ENCODE measurements at places on chromosomes 5 and 9. TPM values are rescaled to one million over a fixed set of nuclear protein-coding genes. Genes with fewer than 3 reads are reported as not detected.

DNA sequence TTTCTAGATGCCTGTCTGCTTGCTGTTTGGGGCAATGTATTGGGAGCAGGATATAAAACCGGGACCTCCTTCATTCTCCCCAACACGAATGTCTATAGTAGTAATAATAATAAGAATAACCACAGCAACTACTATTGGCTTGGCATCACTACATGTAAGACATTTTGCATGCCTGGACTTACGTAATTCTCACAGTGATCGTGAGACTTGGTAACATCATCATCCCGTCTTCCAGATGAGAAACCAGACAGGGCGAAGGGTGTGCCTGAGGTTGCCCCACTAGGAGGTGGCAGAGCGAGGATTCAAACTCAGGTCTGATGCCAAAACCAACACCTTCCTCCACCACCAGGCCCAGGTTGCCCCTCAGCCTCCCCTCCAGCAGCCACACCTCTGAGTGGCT, 185.1 kb downstream of the RGS3 start:
- no peak for DNase-seq

DNA sequence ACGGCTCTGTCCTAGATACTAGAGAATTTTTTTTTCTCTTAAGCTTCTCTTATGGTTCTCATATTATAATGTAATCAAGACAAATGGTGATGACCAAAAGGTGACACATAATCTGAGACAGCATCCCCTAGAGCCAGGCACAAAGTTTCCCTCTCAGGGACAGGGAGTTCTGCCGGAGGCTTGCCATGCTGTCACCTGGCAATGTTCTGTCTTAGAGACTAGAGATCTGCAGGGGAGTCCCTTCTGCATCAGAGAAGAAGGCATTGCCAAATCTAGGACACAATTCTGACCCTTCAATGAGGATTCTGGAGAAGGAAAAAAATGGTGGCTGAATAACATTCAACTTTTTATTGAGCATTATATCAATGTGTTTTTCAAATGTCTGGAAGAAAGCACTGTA, 261.2 kb upstream of the TRPC7 start:
- no peak for DNase-seq

DNA sequence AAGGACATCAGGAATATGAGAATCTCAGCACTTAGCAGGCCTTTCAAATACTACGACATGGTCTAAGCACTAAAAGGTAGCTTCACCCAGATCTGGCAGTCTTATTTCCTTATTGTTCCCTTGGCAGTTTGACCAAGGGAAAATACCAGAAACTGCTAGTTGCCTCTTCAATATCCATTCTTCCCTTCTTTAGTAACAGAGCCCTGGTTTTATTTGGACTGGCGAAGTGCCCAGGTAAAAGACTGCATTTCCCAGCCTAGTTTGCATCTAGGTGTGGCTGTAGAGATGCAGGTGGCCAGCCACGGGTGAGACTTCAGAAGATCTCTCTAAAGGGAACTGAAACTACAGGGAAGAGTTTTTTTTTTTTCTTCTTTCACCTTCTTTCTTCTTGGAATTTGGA, 21.6 kb downstream of the DMRT2 start:
- no peak for DNase-seq

Gene GRM6
- polyA plus RNA-seq = 0.52 TPM

Gene STING1
- polyA plus RNA-seq = 24.7 TPM

DNA sequence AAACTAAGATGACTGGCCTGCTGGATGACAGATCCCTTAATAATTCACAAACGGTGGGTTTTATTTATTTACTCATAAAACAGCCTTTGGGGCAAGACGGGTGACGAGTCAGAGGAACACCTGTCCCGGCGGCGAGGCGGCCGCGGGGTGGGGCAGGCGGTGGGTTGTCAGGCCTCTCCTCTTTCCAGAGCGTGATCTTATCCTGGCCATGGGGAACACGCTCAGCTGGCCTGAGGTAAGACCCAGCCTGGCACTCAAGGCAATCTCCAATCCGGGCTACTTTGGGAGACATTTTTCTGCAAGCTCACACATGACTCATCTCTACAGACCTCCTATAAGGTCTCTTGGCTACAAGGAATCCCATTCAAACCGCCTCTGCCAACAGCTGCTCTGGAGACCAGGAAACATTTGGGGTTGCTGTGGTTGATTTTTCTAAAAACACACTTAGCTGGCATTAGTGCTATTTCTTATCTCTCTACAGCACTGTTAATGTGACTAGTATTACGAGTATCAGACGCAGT, 6.3 kb downstream of the RAPGEF1 start:
- DNase-seq = no peak

Gene SLC34A3
- 6.0 TPM for polyA plus RNA-seq

Gene CDH6
- 63.4 TPM for polyA plus RNA-seq

Gene SPATA9
- polyA plus RNA-seq = 1.8 TPM

- DNase-seq = no peak
Observed at GRCh38 chr5:56589481-56589860, 225.9 kb upstream of the MAP3K1 start.

Gene SYK
- polyA plus RNA-seq = 33.3 TPM

- no peak for DNase-seq
Observed at GRCh38 chr5:104400941-104401340, 838.4 kb upstream of the NUDT12 start.

DNA sequence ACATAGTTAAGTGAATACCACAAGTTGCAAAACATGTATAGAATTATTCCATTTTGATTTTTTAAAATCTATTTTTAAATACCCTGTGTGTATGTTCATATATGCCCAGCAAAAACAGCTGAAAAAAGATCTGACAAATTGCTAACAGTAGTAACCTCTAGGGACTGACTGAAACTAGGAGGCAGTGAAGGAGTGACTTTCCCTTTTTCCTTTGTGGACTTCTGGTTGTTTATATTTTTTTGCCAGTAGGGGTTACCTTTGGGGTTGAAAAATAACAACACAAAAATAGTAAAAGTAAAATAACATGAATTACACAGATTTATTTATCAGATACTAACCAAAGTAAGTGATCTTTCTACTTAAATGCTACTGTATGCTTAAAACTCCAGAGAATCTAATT, 2.9 kb downstream of the MEGF9 start:
- DNase-seq = no peak

Gene OR1J2
- not detected for polyA plus RNA-seq

DNA sequence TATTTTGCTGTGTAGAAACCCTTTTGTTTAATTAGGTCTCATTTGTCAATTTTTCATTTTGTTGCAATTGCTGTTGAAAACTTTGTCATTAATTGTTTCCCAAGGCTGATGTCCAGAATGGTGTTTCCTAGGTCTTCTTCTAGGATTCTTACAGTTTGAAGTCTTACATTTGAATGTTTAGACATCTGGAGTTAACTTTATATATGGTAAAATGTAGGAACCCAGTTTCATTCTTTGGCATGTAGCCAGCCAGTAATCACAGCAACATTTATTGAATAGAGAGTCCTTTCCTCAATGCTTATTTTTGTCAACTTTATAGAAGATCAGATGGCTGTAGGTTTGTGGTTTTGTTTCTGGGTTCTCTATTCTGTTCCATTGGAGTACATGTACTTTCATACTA, 1290.8 kb upstream of the CDH9 start:
- DNase-seq = no peak

Gene ITGA1
- polyA plus RNA-seq = 51.1 TPM

- DNase-seq = no peak
Observed at GRCh38 chr9:71819115-71819739, 50.9 kb upstream of the CEMIP2 start.

DNA sequence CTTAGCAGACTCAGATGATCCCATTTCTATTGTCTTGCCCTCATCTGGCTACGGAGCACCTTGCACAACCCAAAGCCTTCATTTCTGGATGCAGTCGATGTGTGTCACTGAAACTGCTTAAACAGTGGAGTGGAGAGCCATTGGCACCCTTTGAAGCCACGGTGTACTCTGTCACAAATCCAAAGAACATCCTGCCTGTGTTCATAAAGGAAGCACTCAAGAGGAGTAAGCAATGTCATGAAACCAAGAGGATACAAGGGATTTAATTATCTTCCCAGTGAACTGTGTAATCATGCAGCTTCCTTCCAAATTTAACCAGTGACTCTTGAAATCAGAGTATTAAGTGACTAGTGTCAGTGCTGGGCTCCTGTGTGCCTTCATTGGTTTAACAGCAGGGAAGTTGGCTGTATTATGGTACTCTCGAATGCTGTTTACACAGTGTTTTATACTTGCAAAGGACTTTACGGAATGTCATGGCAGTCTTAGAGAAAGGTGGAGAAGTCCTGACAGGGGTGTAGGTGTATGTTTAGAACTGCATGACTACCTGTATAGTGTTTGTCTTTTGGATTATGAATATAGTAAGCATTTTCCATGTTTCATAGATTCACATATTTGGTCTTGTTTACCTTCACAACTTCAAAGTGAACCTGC, 41.9 kb downstream of the CD180 start:
- DNase-seq = no peak

DNA sequence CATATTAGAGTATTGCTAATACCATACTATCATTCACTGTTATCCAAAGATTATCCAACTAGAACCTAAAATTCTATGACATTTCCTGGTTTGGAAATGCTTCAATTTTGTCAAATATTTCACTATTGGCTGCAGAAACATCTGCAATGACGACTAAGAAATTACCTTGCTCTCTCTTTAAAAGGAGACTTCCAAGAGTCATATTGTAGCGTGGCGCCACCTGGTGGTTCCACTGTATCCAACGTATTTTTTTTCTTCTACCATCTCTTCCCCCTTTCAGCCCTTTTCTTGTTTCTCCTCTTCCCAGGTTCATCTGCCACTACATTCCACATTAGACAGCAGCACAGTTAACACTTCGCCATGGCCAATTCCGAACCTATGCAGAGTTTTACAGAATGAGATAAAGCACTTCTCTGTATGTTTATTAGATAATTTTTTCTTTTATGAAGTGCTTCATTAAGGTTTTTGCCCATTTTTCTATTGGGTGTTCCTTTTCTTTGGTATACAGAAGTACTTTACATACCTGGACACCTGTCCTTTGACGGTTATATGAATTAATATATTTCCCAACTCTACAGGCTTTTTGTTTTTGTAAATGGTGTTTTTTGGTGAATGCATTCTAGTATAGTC, 153.5 kb downstream of the CDC42SE2 start:
- peak; percentile 48 for DNase-seq
